Iris pigment epithelial cell (primary cell): ENCODE measurements at places on chromosomes 7 and 10.

DNA sequence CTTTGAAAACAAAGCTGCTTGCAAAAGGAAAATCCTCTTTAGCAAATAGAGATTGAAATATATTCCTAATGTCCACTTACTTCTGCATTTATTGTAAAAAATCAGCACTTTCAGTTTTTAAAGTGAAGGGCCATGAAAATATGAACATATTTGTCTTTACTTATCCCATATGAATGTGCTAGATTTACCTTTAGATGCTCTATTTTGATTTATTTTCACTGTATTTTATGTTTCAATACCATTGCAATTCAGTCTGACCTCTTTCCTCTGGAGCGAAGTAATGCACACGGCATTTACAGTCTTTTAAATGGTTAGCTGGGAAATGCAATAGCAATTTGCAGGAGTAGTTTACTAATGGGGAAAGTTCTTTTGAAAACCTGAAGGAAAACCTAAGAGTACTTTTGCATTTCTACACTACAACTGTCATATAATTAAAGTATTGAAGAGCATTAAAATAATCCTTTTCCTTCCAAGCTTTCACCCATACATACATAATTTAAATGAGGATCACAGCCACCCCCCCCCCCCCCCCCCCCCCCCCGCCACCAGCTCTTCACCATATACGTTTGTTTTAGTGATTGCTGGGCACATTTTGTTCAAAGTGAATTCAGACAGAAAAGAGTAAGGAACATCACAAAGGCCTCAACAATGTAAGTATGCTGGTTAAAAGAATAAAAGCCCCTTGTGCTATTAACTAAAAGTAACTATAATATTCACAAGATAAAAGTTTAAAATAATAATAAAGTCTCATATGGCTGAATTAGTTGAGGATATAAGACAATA is 3.5 kb downstream of the SKIDA1 start:
- no peak for DNase-seq

DNA sequence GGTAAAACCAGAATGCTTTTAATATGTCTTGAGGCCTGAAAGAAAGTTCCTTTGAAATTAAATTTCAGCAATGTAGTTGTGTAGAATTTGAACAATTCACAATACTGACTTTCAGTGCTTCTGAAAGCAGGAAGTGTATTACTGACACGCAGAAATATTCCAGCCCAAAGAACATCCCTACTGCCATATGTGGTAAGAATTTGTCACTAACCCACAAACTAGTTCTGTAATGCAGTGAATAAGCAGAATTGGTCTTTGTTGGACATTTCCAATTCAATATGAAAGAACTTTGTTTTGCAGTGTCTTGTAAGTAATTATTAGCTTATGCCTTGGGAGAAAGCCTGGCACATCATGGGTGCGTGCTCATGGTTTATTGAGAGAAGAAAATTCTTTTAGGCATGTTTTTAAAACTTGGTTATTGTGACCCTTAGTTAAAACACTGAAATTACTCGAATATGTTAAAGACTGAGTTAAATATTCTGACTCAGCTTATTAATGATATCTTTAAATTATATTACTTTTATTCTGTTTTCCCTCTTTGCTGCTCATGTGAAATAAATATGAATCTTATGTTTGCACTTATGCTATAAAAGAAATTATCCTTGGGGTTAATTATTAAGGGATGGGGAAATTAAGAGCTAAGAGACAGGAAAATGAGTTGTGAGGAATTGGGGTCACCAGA is 33.4 kb downstream of the PTPN12 start:
- DNase-seq: peak; percentile 81

DNA sequence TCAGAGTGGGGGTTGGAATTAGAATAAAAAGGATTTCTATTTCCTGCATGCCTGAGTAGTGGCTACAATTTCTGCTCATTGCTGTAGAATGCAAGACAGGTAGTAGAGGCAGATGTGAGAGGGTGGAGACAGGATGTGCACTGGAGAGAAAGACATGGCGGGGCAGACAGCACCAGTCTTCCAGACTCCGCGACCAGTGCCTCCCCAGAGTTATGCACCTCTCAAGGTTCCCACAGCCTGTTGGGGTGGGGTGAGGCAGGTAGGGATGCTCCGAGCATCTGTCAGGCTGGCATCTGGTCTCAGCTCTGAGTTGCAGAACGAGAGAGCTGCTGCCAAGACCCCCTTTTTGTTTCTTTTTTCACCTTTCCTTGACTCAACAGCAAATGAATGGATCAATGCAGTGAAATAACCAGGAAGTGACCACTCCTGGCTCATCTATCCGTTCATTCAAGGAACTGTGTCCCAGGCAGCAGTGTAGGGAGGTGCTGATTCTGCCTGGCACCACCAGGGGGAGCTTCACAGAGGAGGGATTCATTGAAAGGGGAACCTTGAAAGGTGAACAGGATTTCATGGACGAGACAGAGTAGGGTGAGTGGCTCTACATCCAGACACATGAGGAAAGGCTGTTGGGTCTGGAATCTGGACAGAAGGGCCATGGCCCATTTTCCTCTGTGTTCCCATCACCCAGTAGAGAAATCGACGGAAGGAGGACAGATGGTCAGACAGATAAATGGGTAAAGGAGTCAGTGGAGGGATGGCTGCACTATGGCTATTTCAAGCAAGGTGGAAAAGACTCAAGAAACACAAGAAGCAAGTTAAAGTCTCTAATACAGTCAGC is 17.2 kb upstream of the SLC18A3 start:
- DNase-seq: peak; percentile 43

- DNase-seq: no peak
Observed at GRCh38 chr7:27065709-27066108, 30.1 kb downstream of the HOXA1 start.

DNA sequence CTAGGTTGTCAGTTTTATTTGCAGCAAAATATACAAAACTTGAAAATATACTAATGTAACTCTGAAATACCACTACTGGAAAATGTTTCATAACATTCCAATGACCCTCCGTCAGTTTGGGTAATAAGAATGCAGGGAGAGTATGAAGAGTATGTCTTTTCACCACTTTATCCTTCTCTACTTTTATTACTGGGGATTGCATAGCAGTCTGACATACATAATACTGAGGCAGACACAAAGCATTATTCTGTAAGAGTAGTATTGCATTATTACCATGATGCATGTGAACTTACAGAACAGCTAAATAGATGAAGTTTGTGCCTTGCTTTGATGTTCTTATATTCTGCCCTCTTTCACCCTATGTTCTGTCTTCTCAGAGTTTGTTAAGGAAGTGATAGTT is 151.8 kb upstream of the TPK1 start:
- DNase-seq: no peak

- no peak for DNase-seq
Observed at GRCh38 chr7:129502708-129503685, 666 bp downstream of the SMKR1 start.

DNA sequence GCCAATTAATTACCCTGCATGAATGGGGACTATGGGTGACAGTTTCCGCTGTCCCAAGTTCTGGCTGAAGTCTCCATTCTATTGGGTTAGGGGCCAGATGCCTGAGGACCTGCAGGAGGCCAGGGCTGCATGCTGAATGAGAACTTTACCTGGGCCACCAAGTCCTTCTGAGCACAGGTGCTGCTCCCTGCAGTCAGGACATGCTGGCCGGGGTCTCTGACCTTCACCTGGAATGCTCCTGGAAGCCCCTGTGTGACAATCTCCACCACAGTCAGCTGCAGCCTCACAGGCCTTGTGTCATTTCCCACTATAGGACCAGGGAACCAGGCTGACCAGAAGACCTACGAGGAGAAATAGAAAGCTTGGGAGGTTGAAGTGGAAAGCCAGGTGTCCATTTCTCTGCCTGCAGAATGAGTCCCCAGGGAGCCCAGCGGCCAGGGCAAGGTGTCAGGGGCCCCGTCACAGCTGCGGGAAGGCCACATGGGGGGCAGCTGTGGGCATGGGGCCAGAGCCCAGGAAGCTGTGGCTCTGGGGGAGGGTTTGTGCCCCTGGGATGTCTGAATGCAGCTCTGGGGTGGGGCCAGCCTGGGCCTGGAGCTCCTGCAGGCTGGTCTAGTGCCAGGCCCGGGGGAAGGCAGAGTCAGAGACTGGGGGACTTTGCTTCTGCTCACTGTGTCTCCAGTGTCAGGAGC is 5.6 kb upstream of the GIMAP8 start:
- no peak for DNase-seq

DNA sequence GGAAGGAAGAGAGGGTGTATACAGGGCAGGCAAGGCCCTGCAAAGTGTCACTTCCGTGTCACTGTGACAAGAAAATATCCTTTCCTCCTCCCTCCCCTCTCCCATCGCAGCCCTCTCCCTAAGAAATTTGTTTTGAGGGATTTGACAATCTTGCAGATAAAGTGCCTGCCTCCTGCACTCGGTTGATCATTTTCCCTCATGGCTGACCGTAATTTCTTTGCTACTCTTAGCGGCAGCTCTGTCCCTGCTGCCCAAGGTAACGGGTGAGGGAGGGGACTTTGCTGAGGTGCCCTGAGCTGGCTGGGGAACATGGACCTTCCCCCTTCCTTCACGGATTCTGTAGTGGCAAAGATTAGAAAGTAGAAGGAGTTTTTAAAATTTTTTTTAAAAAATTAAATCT is 179.1 kb downstream of the TCF7L2 start:
- DNase-seq: no peak

- DNase-seq: no peak
Observed at GRCh38 chr10:78537018-78537417, 503.4 kb downstream of the RPS24 start.

DNA sequence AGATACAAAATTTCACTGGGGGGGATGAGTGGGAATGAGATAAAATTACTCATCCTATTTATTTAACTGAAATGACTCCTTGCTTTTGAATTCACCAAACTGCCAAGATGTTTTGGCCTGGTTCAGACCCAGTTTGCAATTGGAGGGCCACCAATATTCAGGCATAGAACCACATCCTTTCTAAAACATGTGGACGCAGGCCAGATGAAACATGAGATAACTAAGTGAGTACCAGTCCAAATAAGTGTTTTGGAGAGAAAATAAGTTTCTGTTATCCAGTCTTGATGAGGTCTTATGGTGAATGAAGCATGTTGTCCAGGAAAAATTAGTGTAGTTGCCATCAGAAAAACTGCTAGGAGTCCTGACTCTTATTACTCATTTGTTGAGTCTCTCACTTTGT is 36.3 kb upstream of the PDK4 start:
- DNase-seq: peak; percentile 30

- peak; percentile 95 for DNase-seq
Observed at GRCh38 chr10:3623746-3624145, 161.3 kb downstream of the KLF6 start.

GRCh38 chr10:124625831-124626238 is 118.3 kb downstream of the FAM53B start:
- no peak for DNase-seq

DNA sequence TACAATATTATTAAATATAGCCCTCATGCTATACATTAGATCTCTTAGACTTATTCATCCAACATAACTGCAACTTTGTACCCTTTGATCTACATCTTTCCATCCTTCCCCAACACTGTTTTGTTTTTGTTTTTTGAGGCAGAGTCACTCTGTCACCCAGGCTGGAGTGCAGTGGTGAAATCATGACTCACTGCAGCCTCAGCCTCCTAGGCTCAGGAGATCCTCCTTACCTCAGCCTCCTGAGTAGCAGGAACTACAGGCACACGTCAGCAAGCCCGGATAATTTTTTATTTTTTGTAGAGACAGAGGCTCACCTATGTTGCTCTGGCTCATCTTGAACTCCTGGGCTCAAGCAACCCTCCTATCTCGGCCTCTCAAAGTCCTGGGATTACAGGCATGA is 53.3 kb downstream of the NT5C2 start:
- DNase-seq: no peak

- no peak for DNase-seq
Observed at GRCh38 chr10:77698267-77698931, 60.8 kb upstream of the KCNMA1 start.

DNA sequence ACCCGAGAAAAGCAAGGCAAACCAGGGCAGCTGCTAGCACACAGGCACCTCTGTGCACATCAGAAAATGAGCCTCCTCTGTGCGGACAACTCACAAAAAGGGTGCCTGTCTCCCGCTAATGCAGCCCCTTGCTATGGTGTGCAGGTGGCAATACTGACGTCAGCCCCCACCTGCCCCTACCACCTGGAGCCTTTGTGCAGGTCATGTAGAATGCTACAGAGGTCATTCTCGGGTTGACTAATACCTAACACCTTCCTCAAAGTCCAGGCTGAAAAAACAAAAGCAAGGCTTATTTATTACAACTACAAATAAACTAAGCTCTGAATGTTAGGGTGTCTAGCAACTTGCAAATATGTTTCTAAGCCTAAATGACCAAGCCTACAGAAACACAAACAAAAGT is 13.9 kb downstream of the PIP4K2A start:
- no peak for DNase-seq

- no peak for DNase-seq
Observed at GRCh38 chr7:35694161-35694783, 663 bp downstream of the HERPUD2 start.

DNA sequence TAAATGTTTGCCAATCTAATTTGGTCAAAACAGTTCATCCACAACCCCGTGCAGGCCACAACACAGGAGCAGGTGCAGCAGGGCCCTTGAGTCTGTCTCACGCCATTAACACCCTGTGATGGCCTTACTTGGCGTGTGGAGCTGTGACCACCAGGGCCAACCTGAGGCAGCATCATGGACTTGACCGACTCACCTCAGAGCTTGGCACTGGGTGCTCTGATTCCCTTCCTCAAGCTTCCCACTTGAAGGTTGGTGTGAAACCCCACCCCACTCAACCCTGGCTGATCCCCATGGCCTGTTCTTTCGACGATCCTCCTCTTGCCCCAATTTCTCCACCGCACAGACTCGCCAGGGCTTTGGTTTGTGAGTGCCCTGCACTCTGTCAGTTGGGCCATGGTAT is 623.1 kb downstream of the PTPRN2 start:
- DNase-seq: no peak

DNA sequence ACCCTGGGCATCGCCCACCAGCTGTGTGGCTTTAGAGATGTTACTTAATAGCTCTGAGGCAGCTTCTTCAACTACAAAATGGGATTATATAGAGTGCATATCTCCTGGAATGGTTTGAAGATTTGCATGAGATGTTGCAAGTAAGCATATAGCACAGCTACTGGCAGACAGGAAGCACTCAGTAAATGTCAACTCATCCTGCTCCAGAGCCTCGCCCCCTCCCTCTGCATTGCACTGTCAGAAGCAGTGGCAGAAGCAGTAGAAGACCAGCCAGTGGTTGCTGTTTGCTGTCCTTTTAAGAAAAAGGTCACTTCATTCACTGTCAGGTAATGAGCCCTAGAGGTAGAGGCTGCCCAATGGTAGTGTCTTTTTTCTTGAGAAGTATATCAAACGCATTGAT is 180.0 kb upstream of the GHITM start:
- no peak for DNase-seq

- DNase-seq: no peak
Observed at GRCh38 chr10:895324-895723, 36.2 kb downstream of the LARP4B start.

GRCh38 chr10:44723619-44724325 is 187.4 kb upstream of the TMEM72 start:
- peak; percentile 75 for DNase-seq

DNA sequence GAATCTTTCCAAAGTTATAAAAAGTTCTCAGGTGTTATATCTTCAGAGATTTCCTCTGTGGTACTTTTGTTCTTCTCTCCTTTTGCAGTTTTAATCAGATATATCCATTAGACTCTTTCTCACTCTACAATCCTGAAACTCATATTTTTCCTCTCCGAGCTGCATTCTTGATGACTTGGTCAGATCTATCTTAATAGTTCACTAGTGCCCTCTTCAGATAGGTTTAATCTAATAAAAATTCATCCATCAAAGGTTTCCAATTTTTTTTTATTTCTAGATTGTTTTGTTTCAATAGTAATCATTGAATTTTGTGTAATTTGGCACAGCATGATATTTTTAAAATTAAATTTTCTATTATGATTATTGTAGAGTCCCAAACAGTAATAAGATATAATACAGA is 21.8 kb upstream of the DGKB start:
- DNase-seq: peak; percentile 0
